ENCODE measurements at places on chromosomes 6 and 20. TPM values are rescaled to one million over a fixed set of nuclear protein-coding genes. Genes with fewer than 3 reads are reported as not detected.

DNA sequence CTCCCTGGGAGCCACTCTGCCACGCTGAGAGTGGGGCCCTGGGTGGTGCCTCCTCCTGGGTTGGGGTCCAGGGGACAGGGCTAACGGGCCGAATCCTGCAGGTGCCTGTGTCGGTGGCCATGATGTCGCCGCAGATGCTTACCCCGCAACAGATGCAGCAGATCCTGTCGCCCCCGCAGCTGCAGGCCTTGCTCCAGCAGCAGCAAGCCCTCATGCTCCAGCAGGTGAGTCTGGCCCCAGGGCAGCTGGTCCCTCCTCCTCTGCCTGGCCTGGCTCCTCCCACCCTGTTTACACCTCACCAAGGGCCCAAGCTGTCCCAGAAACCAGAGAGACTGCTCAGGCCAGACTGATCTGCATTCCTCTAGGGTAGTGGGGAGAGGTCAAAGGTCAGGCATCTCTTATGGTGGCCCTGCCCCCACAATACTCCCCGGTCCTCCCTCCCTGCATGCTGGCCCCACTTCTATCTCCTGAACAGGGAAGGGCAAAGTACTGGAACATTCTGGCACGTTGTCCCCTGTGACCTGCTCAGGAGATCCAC, 38.6 kb downstream of the FOXP4 start:
- H3K36me3 ChIP-seq: no peaks in the 10 kb centered on the region
- no peak overlapping the region for H3K4me3 ChIP-seq
- peaks cover 3% of the 10 kb centered on the region for H3K4me1 ChIP-seq

The MCHR2 gene
- 0.34 TPM for polyA plus RNA-seq

- no peaks in the 10 kb centered on the region for H3K4me1 ChIP-seq
- H3K27me3 ChIP-seq: peaks cover 3% of the 10 kb centered on the region
- H3K4me3 ChIP-seq: no peak overlapping the region
Measured at GRCh38 chr20:49569411-49570115, 1.6 kb upstream of the PTGIS start.

The RIMS4 gene
- not detected for polyA plus RNA-seq

GRCh38 chr20:3011752-3012151, 31.7 kb upstream of the GNRH2 start:
- no peak overlapping the region for H3K4me3 ChIP-seq
- no peaks in the 10 kb centered on the region for H3K4me1 ChIP-seq
- no peak for DNase-seq
- H3K27me3 ChIP-seq: no peaks in the 10 kb centered on the region
- H3K36me3 ChIP-seq: peaks cover 12% of the 10 kb centered on the region

The TREM1 gene
- not detected for polyA plus RNA-seq

The FAM162B gene
- polyA plus RNA-seq: 0.81 TPM

- DNase-seq: no peak
- no peaks in the 10 kb centered on the region for H3K4me1 ChIP-seq
- no peaks in the 10 kb centered on the region for H3K27me3 ChIP-seq
- no peak overlapping the region for H3K27ac ChIP-seq
- no peak overlapping the region for H3K4me3 ChIP-seq
Measured at GRCh38 chr6:505374-505773, 113.8 kb downstream of the IRF4 start.

The OR2B2 gene
- not detected for polyA plus RNA-seq

The GRIK2 gene
- 1.4 TPM for polyA plus RNA-seq

GRCh38 chr6:7461416-7461815, 71.8 kb downstream of the RIOK1 start:
- no peak overlapping the region for H3K27ac ChIP-seq
- no peak for DNase-seq
- H3K4me3 ChIP-seq: no peak overlapping the region
- no peaks in the 10 kb centered on the region for H3K27me3 ChIP-seq
- H3K4me1 ChIP-seq: no peaks in the 10 kb centered on the region

The PKIB gene
- 59.5 TPM for polyA plus RNA-seq

DNA sequence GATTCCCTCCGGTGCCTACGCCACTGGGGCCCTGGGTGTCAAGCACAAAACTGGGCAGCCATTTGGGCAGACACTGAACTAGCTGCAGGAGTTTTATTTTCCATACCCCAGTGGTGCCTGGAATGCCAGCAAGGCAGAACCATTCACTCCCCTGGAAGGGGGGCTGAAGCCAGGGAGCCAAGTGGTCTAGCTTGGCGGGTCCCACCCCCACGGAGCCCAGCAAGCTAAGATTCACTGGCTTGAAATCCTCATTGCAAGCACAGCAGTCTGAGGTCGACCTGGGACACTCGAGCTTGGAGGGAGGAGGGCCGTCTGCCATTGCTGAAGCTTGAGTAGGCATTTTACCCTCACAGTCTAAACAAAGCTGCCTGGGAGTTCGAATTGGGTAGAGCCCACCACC, 125.3 kb downstream of the FRK start:
- H3K4me1 ChIP-seq: no peaks in the 10 kb centered on the region
- no peaks in the 10 kb centered on the region for H3K36me3 ChIP-seq
- no peaks in the 10 kb centered on the region for H3K27me3 ChIP-seq

DNA sequence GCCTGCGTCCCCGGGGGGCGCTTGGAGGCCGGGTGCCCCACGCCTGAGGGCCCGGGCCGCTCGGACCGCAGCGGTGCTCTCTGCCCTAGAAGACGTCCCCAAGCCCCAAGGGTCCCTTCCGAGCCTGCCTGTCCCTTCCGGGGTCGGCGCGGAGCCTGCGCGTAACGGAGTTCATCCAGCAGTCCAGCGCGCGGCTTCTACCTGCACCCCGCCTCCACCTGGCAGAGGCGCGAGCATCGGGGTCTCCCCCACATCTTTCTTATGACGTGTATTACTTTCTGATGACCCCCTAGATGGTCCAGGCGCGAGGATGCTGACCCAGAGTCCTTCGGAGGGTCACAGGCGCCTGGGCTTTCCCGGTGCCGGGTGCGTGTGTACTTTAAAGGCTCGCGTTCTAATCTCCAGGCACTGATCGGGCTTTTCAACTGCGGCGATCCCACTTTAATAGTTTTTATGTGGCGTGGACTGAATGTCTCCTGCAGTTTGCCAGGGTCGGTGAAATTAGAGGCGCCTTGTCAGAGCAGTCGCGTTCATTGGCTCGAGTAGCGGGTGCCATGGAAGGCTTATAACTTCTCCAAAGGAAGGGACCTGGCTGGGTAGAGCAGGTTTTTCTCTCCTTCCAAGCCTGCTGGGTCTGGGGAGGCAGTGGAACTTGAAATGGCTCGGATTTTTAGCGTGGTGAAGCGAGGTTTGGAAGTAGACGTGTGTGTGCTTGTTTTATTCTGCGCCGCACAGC, 912 bp downstream of the EYA4 start:
- no peak overlapping the region for H3K27ac ChIP-seq
- no peaks in the 10 kb centered on the region for H3K36me3 ChIP-seq
- H3K4me1 ChIP-seq: peaks cover 4% of the 10 kb centered on the region

DNA sequence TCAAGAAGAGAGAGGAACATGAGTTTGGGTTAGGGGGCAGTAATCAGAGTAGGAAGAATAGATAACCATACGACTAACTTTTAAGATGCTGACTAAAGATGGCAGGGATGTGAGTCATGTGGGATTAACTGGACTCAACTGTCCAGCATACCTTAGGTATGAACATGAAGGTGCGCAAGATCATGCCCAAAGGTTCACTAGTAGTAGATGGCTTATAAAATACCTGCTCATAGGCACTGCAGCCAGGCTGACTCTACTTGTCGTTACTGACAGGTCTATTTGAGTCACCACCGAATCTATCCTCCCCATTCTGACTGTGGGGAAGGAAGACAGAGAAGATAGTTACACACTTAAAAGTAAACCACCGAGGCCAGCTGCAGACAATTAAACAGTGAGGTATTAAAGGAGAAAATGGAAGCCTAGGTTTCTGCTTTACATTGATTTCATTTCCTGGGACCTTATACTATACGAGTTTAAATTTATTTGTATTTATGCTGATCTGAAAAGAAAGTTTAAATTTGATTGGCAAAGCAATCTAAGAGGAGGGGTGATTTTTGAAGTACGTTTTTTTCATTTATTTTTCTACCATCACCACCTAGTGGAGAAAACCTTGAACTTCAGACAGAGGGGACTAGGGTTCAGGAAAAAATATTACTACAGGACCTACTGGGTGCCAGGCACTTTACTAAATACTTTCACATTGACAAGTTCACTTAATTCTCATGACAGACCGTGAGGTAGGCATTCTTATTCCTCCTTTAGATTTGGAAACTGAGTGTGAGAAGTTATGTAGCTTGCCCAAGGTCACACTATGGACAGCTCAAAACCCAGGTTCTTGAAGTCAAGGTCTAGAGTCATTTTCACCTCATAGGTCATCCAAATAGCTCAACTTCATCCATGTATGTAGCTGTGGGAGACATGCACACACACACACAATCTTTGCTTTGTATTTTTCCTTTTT, 4.0 kb upstream of the WRNIP1 start:
- no peaks in the 10 kb centered on the region for H3K27me3 ChIP-seq
- DNase-seq: no peak
- no peaks in the 10 kb centered on the region for H3K36me3 ChIP-seq

DNA sequence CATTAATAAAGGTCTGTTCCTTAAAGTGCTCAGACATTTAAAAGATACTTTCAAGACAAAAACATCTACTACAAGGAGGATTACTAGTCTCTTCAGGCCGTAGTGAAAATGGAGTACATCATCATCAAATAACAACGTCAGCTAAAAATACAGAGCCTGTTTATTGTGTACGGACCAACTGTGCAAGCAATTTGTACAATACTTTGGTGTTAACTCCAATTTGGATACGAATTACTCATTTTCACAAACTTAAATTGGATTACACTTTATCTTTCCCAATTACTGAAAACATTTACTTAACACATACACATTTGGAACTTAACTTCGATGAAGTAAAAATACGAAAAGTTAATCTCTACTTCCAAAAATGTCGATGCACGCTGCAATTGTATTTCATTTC, 802 bp downstream of the CYP39A1 start:
- H3K27ac ChIP-seq: peak overlapping the region; percentile 84
- DNase-seq: no peak
- H3K27me3 ChIP-seq: peaks cover 2% of the 10 kb centered on the region
- H3K36me3 ChIP-seq: no peaks in the 10 kb centered on the region
- no peak overlapping the region for H3K4me3 ChIP-seq
- no peaks in the 10 kb centered on the region for H3K4me1 ChIP-seq

DNA sequence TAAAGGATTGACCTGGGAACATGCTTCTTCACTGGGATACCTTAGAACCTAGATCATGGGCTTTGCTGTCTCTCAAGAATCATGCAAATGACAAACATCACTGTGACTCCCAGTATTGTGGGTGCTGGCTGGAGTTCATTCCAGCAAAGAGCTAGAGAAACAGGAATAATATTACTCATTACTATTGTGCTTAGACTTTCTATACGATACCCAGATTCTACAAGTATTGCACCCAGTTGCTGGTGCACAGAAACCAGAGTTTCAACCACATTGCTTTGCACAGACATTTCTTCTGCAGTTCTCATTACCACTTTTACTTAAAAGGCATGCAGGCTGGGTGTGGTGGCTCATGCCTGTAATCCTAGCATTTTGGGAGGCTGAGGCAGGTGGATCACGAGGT, 220.4 kb upstream of the ZNF217 start:
- H3K27ac ChIP-seq: no peak overlapping the region
- DNase-seq: no peak
- H3K4me1 ChIP-seq: no peaks in the 10 kb centered on the region

- no peaks in the 10 kb centered on the region for H3K4me1 ChIP-seq
- no peak overlapping the region for H3K27ac ChIP-seq
- no peak overlapping the region for H3K4me3 ChIP-seq
- H3K27me3 ChIP-seq: no peaks in the 10 kb centered on the region
- H3K36me3 ChIP-seq: no peaks in the 10 kb centered on the region
Measured at GRCh38 chr6:144250276-144250675, 34.9 kb upstream of the UTRN start.

- H3K27me3 ChIP-seq: no peaks in the 10 kb centered on the region
- peak overlapping the region; percentile 96 for H3K27ac ChIP-seq
- H3K36me3 ChIP-seq: no peaks in the 10 kb centered on the region
Measured at GRCh38 chr6:149864578-149865535, 698 bp upstream of the LRP11 start.

GRCh38 chr6:77812304-77812703, 159.5 kb downstream of the MEI4 start:
- no peak overlapping the region for H3K4me3 ChIP-seq
- peaks cover 2% of the 10 kb centered on the region for H3K4me1 ChIP-seq
- DNase-seq: no peak
- no peaks in the 10 kb centered on the region for H3K36me3 ChIP-seq
- H3K27ac ChIP-seq: no peak overlapping the region
- H3K27me3 ChIP-seq: no peaks in the 10 kb centered on the region

- no peak for DNase-seq
- H3K27ac ChIP-seq: no peak overlapping the region
- H3K36me3 ChIP-seq: no peaks in the 10 kb centered on the region
- H3K4me3 ChIP-seq: no peak overlapping the region
Measured at GRCh38 chr6:72969666-72970065, 255.6 kb downstream of the KHDC1L start.

DNA sequence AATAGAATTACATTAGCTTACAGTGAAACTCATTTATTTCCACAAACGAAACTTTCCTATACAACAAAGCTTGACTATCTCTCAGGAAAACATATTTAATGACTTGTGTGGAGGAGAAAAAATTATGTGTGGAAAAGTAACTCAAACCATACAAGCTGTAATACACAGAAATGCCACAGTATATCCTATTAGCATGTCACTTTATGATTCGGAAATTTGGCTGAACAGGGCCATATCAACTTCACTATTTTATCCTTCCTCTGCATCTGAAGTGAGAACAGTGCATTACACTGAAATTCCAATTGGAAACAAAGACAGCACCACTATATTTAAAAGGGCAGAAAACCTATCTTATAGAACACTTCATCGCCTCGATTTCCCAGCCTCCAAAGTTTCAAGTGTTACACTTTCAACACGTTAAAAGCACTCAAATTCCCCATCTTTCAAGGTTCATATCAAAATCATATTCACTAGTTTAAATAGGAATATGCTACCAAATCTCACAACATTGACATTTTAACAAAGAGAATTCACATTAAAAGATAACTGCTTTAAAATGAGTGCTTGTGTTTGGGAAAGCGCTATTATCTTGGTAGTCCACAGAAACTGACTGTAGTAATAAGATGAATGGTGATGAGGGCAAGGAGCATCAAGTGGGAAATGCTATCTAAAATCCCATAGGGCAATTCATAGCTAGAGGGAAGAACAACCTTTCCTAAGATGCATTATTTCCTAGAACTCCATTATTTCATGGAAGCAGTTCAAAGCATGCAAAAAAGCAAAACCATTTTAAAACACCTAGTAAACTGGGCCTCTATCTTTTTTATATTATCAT, 1.8 kb downstream of the REV3L start:
- H3K36me3 ChIP-seq: no peaks in the 10 kb centered on the region
- peak; percentile 25 for DNase-seq
- H3K4me3 ChIP-seq: peak overlapping the region; percentile 98
- H3K27ac ChIP-seq: peak overlapping the region; percentile 96
- peaks cover 3% of the 10 kb centered on the region for H3K4me1 ChIP-seq

DNA sequence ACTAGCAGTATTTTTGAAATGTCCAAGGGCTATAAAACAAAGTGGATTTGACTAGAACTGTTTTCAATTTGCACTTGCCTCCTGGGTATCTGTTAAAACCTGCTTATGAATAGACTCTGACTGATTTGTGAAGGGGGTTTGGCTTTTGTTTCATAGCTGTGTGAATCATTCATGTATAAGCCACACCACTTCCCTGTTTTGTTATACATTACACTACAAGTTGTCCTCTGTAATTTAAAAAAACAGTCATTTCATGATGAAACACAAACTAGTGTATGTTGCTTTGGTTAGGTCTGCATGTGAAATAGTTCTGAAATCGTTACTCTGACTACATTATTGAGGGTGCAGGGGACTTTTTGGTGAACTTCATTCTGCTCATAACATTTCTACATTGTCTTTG, 121.7 kb downstream of the NKAIN2 start:
- no peaks in the 10 kb centered on the region for H3K27me3 ChIP-seq
- no peak overlapping the region for H3K4me3 ChIP-seq
- no peaks in the 10 kb centered on the region for H3K36me3 ChIP-seq

- no peaks in the 10 kb centered on the region for H3K4me1 ChIP-seq
- no peak overlapping the region for H3K4me3 ChIP-seq
- no peak for DNase-seq
- no peaks in the 10 kb centered on the region for H3K27me3 ChIP-seq
Measured at GRCh38 chr20:40477805-40478204, 211.2 kb downstream of the MAFB start.

The HLA-F gene
- polyA plus RNA-seq: 564 TPM
